Stomach (tissue), 19 donors: ENCODE measurements at places on chromosomes 2 and 18. TPM values are rescaled to one million over a fixed set of nuclear protein-coding genes. Genes with fewer than 3 reads are reported as not detected.

DCAF17 gene
- total RNA-seq = 33.9 TPM

- no peak overlapping the region for H3K4me3 ChIP-seq
- peaks cover 6% of the 10 kb centered on the region for H3K4me1 ChIP-seq
- no peak overlapping the region for H3K27ac ChIP-seq
- DNase-seq = no peak
- no peaks in the 10 kb centered on the region for H3K27me3 ChIP-seq
Observed at GRCh38 chr2:188422726-188423125, 131.1 kb downstream of the GULP1 start.

- H3K36me3 ChIP-seq = no peaks in the 10 kb centered on the region
- no peak overlapping the region for H3K27ac ChIP-seq
- no peak overlapping the region for H3K4me3 ChIP-seq
Observed at GRCh38 chr2:119478978-119479295, 45.3 kb downstream of the SCTR start.

DNA sequence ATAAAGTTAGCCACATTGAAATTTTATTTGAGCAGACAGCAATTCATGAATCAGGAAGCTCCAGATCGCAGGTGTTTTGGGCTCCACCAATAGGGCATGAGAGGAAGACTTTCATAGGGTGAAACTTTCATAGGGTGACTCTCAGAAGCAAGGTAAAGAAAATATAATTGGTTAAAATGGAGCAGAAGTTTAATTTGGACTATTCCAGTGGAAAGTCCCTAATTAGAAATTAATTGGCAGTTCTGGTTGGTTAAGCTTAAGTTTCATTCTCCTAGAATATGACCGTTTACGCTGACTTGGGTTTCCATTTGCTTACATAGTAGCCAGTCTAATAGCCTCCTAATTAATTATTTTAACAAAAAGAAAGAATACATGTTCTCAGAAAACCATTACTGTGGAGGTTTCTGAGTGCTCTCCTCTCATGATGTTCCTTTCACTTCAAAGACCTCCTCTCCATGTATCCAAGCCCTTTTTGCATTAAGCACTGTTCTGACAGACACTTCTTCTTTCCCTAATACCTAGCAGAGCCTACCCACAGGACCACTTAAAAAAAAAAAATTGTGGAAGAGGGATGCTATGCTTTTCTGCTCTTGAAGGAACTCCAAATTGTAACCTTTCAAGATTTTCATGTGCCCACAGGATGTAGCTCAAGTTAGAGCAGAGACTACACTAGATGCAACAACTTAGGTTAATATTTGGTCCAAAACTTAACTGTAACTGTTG, 99.1 kb downstream of the MREG start:
- H3K27me3 ChIP-seq = no peaks in the 10 kb centered on the region
- DNase-seq = no peak
- H3K27ac ChIP-seq = no peak overlapping the region

VWA3B gene
- not detected for total RNA-seq

C2orf72 gene
- 6.4 TPM for total RNA-seq

DNA sequence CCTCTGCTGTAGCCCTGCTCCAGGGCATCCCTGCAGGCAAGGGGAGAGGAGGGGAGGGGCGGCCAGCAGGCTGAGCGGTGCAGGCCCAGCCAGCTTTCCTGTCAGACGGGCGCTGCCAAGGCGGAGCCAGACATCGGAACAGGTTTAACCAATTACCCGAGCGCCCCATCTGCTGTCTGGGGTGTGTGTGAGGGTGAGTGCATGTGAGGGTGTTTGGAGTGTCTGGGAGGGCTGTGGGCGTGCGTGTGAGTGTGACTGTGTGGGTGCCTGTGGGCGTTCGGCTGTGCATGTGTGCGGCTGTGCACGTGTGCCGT, 20.0 kb downstream of the EMX1 start:
- peaks cover under 1% of the 10 kb centered on the region for H3K36me3 ChIP-seq
- no peaks in the 10 kb centered on the region for H3K27me3 ChIP-seq
- H3K4me3 ChIP-seq = no peak overlapping the region
- H3K27ac ChIP-seq = no peak overlapping the region

GRCh38 chr2:29894822-29895614, 26.4 kb downstream of the ALK start:
- H3K27ac ChIP-seq = no peak overlapping the region
- H3K4me3 ChIP-seq = no peak overlapping the region
- peak; percentile 10 for DNase-seq
- H3K4me1 ChIP-seq = no peaks in the 10 kb centered on the region

DNA sequence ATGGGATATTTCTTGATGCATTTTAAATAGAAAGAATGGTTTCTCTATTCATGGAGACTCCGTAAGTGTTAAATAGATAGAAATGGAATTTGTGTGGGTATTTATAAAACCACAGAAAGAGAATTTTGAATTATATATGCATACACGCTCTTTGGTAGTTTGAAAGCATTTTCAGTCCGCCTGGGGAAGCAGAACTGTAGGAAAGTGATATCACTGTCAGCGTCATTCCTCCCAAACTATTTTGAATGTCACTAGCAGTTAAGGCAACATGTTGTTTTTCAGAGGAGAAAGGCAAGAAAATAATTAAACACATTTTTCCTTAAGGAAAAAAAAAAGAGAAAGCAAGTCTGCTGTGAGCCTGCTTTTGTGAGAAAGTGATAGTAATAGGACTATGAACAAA, 8.7 kb upstream of the ERMN start:
- H3K36me3 ChIP-seq = no peaks in the 10 kb centered on the region
- DNase-seq = no peak
- no peak overlapping the region for H3K4me3 ChIP-seq

AQP12B gene
- total RNA-seq = not detected

CENPA gene
- not detected for total RNA-seq

CPO gene
- not detected for total RNA-seq

GRCh38 chr2:137000811-137001210, 235.5 kb downstream of the THSD7B start:
- no peaks in the 10 kb centered on the region for H3K36me3 ChIP-seq
- H3K27ac ChIP-seq = no peak overlapping the region
- no peaks in the 10 kb centered on the region for H3K4me1 ChIP-seq
- no peaks in the 10 kb centered on the region for H3K27me3 ChIP-seq

- no peaks in the 10 kb centered on the region for H3K27me3 ChIP-seq
- no peaks in the 10 kb centered on the region for H3K36me3 ChIP-seq
- DNase-seq = no peak
- no peak overlapping the region for H3K4me3 ChIP-seq
- H3K27ac ChIP-seq = no peak overlapping the region
Observed at GRCh38 chr2:88218981-88219380, 48.8 kb downstream of the THNSL2 start.

- no peaks in the 10 kb centered on the region for H3K36me3 ChIP-seq
- peak; percentile 66 for DNase-seq
- no peaks in the 10 kb centered on the region for H3K27me3 ChIP-seq
- H3K4me3 ChIP-seq = no peak overlapping the region
- H3K27ac ChIP-seq = no peak overlapping the region
Observed at GRCh38 chr2:58992062-58992706, 751.1 kb upstream of the FANCL start.

GRCh38 chr2:239025096-239025801, 177.4 kb downstream of the TWIST2 start:
- no peaks in the 10 kb centered on the region for H3K36me3 ChIP-seq
- DNase-seq = no peak
- H3K4me1 ChIP-seq = peaks cover 11% of the 10 kb centered on the region
- no peak overlapping the region for H3K27ac ChIP-seq
- no peak overlapping the region for H3K4me3 ChIP-seq

REG1B gene
- total RNA-seq = not detected

DNA sequence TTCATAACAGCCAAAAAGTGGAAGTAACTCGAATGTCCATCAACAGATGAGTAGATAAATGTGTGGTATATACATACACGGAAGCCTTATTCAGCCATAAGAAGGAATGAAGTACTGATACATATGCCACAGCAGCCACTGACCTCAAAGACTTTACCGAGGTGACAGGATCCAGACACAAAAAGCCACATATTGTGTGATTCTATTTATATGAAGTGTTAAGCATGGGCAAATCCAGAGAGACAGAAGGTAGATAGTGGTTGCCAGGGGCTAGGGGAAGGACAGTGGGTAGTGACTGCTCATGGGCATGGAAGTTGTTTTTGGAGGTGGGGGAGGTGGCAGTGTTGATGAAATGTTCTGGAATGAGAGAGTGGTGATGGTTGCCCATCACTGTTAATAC, 33.9 kb downstream of the ZAP70 start:
- DNase-seq = no peak
- H3K27ac ChIP-seq = no peak overlapping the region
- no peak overlapping the region for H3K4me3 ChIP-seq
- no peaks in the 10 kb centered on the region for H3K27me3 ChIP-seq
- no peaks in the 10 kb centered on the region for H3K4me1 ChIP-seq

ABCA12 gene
- total RNA-seq = not detected
